ENCODE measurements at places on chromosomes 1 and 21. TPM values are rescaled to one million over a fixed set of nuclear protein-coding genes. Genes with fewer than 3 reads are reported as not detected.

DNA sequence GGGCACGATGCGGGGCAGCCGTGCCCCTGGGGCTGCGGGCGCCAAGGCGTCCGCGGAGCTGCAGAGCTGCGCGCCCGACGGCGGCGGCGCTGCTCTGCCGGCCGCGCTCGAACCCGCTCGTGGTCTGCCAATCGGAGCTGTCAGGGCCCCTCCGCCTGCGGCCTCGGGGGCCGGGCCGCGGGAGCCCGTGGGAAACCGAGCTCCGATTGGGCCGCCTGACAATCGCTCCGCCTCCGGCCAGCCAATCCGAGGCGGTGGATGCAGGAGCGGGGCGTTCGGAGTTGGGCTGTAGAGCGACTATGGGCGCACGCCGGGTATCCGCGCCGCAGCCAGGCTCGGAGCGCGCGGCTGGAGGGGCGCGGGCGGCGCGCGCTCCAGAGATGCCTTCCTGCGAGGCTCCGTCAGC lies 100.5 kb upstream of the SOD1 start:
- DNase-seq: peak; percentile 89

DNA sequence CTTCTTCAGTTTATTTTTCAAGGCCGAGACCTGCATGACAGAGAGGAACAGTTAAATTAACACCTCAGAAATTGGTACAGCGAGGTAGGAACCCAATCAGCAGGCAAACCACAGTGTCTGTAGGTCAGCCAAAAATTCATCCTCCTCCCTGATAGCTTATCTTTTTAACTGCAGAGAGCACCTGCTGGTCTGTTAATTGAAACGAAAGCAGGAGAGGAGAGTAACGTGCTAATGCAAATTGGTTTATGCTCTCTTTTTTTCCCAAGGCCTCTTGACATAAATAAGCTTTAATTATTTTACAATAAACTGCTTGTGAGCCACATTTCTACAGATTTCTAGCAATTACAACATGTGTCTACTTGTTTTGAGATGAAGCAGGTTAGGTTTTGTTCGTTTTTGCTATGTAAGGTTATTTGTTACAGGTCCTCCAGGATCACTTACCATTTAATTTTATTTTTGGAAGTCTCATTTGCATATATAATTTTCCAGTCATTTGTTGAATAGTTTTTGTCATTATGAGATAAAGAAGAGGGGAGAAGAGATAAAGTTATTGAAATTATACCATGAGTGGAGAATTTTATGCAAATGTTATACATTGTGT lies 179.9 kb downstream of the DENND1B start:
- no peak for DNase-seq

- DNase-seq: no peak
Observed at GRCh38 chr1:82323144-82323841, 522.6 kb downstream of the ADGRL2 start.

DNA sequence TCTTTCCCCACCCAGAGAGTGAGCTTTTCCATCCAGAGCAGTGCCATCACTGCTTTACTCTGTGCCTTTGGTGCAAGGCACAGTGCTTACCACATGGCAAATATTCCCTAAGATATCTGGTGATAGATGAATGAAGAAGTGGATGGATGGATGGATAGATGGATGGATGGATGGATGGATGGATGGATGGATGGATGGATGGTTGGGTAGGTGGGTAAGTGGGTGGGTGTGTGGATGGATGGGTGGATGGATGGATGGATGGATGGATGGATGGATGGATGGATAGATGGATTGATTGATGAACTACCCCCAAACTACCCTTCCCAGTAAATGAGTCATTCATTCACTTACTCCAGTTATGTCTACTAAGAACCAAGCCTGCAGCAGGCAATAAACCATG lies 42.9 kb upstream of the SLC44A3 start:
- DNase-seq: no peak

DNA sequence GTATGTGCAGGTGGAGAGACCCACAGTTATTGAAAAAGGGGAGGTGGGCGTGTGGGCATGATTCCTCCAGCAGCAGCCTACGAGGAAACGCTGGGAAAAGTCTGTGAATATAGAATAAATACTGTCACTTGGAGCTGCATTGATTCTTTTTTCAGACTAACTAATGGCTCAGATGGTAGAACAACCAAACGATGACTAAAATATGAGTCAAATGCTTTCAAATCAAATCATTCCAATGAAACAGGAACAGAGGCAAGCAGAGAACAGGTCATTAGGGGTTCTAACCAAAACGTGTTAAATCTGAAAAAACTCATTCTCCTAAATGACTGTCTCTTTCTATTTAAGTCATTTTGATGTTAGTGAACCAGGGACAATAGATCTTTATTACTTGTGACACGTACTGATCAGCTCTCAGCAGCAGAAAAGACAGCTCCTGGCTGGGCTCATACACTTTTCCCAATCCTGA lies 35.1 kb upstream of the SEC16B start:
- peak; percentile 72 for DNase-seq

- DNase-seq: no peak
Observed at GRCh38 chr1:177171536-177172123, 872 bp downstream of the BRINP2 start.

DNA sequence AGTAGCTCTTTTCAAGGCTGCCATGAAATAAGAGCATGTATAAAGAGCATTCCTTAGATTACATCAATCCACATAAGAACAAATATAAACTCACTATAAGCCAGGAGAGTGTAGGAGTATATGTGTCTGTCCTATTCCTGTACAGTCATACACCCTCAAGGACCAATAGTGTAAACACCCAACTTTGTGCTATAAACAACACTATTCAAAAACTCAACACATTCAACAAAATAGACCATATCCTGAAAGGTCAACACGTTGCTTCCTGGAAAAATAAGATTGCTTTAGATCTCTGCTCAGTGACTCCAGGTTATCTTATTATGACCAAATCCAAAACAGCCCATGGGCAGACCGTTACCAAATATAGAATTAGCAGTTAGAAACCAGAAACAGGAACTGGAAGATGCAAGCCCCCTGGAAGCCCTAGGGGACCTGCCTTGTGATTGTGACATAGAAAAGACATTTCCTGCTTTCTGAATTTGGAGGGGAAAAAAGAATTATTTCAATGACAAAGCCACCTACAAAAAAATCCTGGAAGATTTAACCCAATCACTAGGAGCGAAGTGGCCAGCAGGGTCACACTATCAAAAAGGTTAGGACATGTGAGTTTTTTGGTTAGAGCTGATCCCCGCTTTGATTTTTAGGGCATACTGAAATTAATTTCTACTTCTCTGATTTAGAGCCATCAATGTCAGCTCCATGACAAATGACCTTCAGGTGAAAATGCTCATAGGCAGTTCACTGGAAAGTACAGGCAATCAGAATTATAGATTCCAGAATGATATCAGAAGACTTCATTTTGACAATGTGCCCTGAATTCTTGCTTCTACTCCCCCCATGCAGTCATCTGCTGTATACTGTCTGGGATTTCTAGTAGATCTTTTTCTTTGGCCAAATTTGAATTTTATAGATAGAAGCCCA lies 59.9 kb downstream of the LRRC8C start:
- no peak for DNase-seq

DNA sequence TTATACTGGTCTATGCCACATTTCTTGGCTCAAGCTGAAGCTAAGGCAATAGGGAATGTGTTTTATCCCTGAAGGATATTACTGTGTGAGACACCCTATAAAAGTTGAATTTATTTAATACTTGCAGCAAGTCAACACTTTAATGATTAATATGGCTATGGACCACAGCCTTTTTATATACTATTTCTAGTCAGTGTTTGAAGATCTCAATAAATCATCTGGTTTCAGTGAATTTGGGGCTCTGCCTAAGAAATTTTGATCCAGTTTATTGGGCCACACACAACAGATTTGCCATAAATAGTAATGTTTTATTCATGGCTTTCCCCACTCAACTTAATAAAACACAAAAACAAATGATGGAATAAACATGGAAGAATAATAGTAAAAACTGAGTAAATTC lies 698.3 kb downstream of the ADGRL2 start:
- DNase-seq: no peak

GRCh38 chr1:200558866-200559459 lies 61.6 kb downstream of the KIF14 start:
- DNase-seq: peak; percentile 50

GRCh38 chr21:35672313-35672712 lies 388.0 kb downstream of the SETD4 start:
- DNase-seq: no peak

DNA sequence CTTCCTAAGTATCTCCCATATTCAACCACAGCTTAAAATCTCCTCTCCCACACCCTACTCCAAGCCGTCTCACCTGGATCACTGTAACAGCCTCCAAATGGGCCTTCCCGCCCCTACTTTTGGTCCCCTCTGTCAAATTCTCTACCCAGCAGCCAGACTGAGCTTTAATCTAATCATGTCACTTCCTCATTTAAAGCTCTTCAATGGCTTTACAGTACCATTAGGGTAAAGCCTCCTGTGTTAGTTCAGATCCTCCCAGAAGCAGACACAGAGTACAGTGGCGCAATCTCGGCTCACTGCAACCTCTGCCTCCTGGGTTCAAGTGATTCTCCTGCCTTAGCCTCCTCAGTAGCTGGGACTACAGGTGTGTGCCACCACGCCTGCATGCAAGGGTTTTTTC lies 46.8 kb upstream of the PSEN2 start:
- DNase-seq: no peak

DNA sequence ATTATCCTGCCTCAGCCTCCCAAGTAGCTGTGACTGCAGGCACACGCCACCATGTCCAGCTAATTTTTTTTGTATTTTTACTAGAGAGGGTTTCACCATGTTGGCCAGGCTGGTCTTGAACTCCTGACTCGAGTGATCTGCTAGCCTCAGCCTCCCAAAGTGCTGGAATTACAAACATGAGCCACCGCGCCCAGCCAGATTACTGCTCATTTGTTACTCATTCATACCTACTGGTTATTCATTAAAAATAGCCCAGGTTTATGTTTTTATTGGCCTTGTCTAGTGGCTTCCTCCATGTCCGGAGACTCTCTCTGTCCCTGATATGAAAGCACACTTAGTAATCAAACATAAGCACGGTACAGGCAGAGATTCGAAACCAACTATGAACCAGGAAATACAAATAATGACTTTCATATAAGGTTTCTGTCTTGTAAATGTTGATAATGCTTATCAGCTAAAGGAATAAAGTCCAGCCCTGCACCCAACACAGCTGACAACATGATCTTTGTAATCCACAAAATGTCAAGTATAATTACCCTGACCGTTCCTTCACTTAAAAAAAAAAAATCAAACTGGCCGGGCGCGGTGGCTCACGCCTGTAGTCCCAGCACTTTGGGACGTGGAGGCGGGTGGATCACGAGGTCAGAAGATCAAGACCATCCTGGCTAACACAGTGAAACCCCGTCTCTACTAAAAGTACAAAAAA lies 50.4 kb upstream of the CXADR start:
- no peak for DNase-seq

- DNase-seq: no peak
Observed at GRCh38 chr1:40974945-40975344, 4.6 kb upstream of the CTPS1 start.

GRCh38 chr21:27580276-27580675 lies 613.4 kb upstream of the ADAMTS5 start:
- peak; percentile 86 for DNase-seq

- DNase-seq: no peak
Observed at GRCh38 chr1:183002267-183002666, 21.0 kb upstream of the LAMC1 start.

The ZMYND12 gene
- not detected for total RNA-seq

The C1orf87 gene
- not detected for total RNA-seq

The GJA4 gene
- not detected for total RNA-seq

The ADORA3 gene
- total RNA-seq: not detected

The SELL gene
- not detected for total RNA-seq

Data from LHCN-M2 (cell line).